ENCODE measurements at places on chromosomes 11 and 22.

GRCh38 chr11:83545494-83546260, 259.5 kb upstream of the CCDC90B start:
- no peaks in the 10 kb centered on the region for H3K27me3 ChIP-seq
- no peak overlapping the region for H3K27ac ChIP-seq
- no peak overlapping the region for H3K4me3 ChIP-seq
- H3K4me1 ChIP-seq = peaks cover 15% of the 10 kb centered on the region
- no peak for DNase-seq
- no peaks in the 10 kb centered on the region for H3K36me3 ChIP-seq

DNA sequence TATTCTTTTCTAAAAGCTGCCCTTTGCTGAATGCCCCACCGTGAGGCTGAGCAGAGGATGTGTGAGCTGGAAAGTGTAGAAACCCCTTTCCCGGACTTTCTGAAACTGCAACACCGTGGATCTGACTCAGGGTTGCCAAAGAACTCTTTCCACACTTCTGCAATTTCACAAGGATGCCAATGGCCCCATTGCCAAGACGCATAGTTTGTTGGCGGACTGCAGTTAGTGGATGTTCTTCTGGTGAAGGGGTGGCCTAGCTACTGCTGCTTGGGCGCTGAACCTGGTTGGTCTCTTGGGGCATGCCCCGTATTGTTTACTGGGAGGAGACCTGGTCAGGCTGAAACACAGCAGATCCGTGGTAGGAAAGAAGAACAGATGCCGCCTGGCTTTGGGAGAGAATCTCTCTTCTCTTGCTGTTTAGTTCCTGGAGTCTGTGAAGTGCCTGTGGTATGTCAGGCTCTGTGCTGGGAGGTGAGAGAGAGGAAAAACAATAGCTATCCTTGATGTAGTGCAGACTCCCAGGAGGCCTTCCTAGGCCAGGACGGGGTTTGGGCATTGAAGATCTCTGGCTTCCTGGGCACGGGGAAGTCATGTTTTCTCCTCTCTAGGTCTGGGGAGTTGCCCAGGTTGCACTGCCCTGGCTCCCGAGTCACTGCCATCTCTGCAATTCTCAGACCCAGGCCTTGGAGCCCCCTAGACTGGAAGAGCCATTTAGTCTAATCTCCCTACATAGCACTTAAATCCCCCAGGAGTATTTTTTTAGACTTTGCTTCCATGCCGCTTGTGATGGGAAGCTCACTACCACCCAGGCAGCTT, 26.9 kb downstream of the CD82 start:
- no peak for DNase-seq
- H3K27me3 ChIP-seq = no peaks in the 10 kb centered on the region
- no peak overlapping the region for H3K27ac ChIP-seq
- H3K4me3 ChIP-seq = no peak overlapping the region
- no peaks in the 10 kb centered on the region for H3K36me3 ChIP-seq

- no peaks in the 10 kb centered on the region for H3K36me3 ChIP-seq
- H3K27me3 ChIP-seq = no peaks in the 10 kb centered on the region
- DNase-seq = peak; percentile 39
- H3K4me3 ChIP-seq = no peak overlapping the region
Measured at GRCh38 chr22:31302006-31302405, 9.7 kb upstream of the PIK3IP1 start.

GRCh38 chr22:19667872-19668740, 46.2 kb upstream of the SEPTIN5 start:
- peaks cover 12% of the 10 kb centered on the region for H3K4me1 ChIP-seq
- H3K27ac ChIP-seq = no peak overlapping the region
- H3K36me3 ChIP-seq = no peaks in the 10 kb centered on the region
- DNase-seq = no peak

- no peaks in the 10 kb centered on the region for H3K36me3 ChIP-seq
- H3K4me1 ChIP-seq = no peaks in the 10 kb centered on the region
- no peak overlapping the region for H3K27ac ChIP-seq
- DNase-seq = no peak
- no peaks in the 10 kb centered on the region for H3K27me3 ChIP-seq
Measured at GRCh38 chr22:49751318-49751965, 76.2 kb downstream of the BRD1 start.
